ENCODE measurements at places on chromosomes 2 and 18. TPM values are rescaled to one million over a fixed set of nuclear protein-coding genes. Genes with fewer than 3 reads are reported as not detected.

The NYAP2 gene
- total RNA-seq, result 14.3 TPM

The ST8SIA3 gene
- total RNA-seq, result 18.8 TPM

The RETREG2 gene
- 73.4 TPM for total RNA-seq

The COL6A3 gene
- 12.2 TPM for total RNA-seq

The CDKL4 gene
- total RNA-seq, result 14.7 TPM

All from frontal cortex (tissue), 4 donors.